ENCODE measurements at places on chromosomes 4 and X. TPM values are rescaled to one million over a fixed set of nuclear protein-coding genes. Genes with fewer than 3 reads are reported as not detected.
A peak's percentile ranks its signal among the peaks of the same experiment; 100 is the strongest.

The GAB3 gene
- total RNA-seq: 0.29 TPM

The VEGFC gene
- total RNA-seq: 2.5 TPM

GRCh38 chrX:22165732-22166457, 106.8 kb upstream of the CBLL2 start:
- H3K27ac ChIP-seq: peak overlapping the region; percentile 8
- no peak for DNase-seq
- H3K4me1 ChIP-seq: peaks cover 24% of the 10 kb centered on the region
- peaks cover 2% of the 10 kb centered on the region for H3K36me3 ChIP-seq

DNA sequence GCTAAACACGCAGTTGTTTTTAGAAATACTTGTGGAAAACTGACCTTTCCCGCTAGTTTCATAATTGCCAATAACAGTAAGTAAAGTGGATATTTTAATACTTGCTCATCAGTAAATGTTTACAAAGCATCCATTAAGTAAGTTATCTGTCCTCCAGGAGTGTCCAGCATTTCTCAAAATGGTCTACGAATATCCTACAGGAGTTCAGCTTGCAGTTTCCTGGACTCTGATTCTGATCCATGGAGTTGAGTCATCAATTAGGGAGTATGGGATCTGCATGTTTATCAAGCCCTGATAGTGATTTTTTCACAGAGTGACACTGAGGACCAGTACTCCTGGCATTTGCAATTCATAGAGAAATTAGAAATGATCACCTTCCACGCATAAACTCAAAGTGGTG, 325.2 kb upstream of the AADAT start:
- H3K27ac ChIP-seq: no peak overlapping the region
- H3K27me3 ChIP-seq: no peaks in the 10 kb centered on the region
- no peaks in the 10 kb centered on the region for H3K36me3 ChIP-seq
- H3K4me3 ChIP-seq: no peak overlapping the region

DNA sequence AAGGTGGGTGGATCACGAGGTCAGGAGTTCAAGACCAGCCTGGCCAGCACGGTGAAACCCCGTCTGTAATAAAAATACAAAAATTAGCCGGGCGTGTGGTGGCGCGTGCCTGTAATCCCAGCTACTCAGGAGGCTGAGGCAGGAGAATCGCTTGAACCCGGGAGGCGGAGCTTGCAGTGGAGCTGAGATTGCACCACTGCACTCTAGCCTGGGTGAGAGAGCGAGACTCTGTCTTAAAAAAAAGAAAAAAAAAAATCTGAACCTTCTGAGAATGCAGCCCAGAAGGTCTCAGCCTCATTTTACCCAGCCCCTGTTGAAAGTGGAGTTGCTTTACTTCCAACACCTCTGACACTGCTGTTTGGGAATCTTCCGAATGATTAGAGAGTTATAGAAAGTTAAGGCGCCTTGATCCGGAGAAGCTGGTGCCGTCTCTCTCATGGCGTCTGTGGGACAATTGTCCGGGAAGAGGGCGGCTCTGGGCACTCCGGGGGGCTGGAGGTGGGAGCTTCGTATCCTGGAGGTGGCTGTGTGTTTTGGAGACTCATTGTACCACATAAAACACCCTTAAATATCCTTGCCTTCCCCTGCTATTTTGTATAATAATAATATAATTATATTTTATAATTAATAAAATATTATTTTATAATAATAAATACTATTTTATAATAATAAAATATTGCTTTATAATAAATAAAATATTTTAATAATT, 92.7 kb upstream of the PPP2R3B start:
- no peak overlapping the region for H3K27ac ChIP-seq
- DNase-seq: no peak
- H3K4me3 ChIP-seq: no peak overlapping the region
- no peaks in the 10 kb centered on the region for H3K4me1 ChIP-seq
- no peaks in the 10 kb centered on the region for H3K36me3 ChIP-seq

The VSIG1 gene
- total RNA-seq: 0.54 TPM

The BBS12 gene
- 3.2 TPM for total RNA-seq

The SPANXC gene
- total RNA-seq: not detected

GRCh38 chr4:123301923-123302322, 94.7 kb upstream of the SPRY1 start:
- no peak for DNase-seq
- H3K4me3 ChIP-seq: no peak overlapping the region
- no peak overlapping the region for H3K27ac ChIP-seq
- H3K36me3 ChIP-seq: no peaks in the 10 kb centered on the region
- no peaks in the 10 kb centered on the region for H3K27me3 ChIP-seq

The CXCL11 gene
- total RNA-seq: not detected

GRCh38 chr4:130478406-130478805, 1382.5 kb downstream of the C4orf33 start:
- DNase-seq: no peak
- H3K27me3 ChIP-seq: no peaks in the 10 kb centered on the region
- H3K36me3 ChIP-seq: no peaks in the 10 kb centered on the region
- H3K27ac ChIP-seq: no peak overlapping the region
- H3K4me1 ChIP-seq: no peaks in the 10 kb centered on the region
- H3K4me3 ChIP-seq: no peak overlapping the region

GRCh38 chrX:72498782-72499181, 73.9 kb downstream of the HDAC8 start:
- no peaks in the 10 kb centered on the region for H3K27me3 ChIP-seq
- peaks cover 15% of the 10 kb centered on the region for H3K36me3 ChIP-seq
- no peak overlapping the region for H3K4me3 ChIP-seq
- no peaks in the 10 kb centered on the region for H3K4me1 ChIP-seq
- no peak for DNase-seq

The EVC2 gene
- total RNA-seq: 17.1 TPM

DNA sequence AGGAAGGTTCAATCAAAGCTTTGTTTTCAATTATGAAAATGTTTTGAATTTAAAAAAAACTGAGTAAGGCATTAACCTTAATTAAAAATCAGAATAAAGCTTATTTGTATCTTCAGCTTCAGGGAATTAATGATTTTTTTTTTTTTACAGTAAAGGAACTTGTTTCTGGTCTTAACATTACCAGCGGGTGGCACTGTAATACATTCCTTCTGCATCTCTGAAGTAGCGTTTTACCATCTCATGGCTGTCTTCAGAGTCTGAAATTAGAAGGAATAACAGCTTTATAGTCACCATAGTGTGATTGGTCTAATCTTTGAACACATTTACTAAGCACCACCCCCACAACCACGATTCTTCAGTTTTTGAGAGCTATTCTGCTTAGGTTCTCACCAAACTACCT, 102.6 kb downstream of the IL1RAPL2 start:
- H3K27ac ChIP-seq: no peak overlapping the region
- no peaks in the 10 kb centered on the region for H3K4me1 ChIP-seq
- no peaks in the 10 kb centered on the region for H3K36me3 ChIP-seq
- no peak for DNase-seq
- H3K27me3 ChIP-seq: peaks cover under 1% of the 10 kb centered on the region
- no peak overlapping the region for H3K4me3 ChIP-seq

GRCh38 chrX:134074151-134074550, 88.8 kb upstream of the GPC3 start:
- H3K27me3 ChIP-seq: no peaks in the 10 kb centered on the region
- no peak for DNase-seq
- no peaks in the 10 kb centered on the region for H3K36me3 ChIP-seq
- H3K27ac ChIP-seq: no peak overlapping the region

GRCh38 chr4:16051132-16051531, 32.7 kb downstream of the PROM1 start:
- H3K4me3 ChIP-seq: no peak overlapping the region
- DNase-seq: no peak
- H3K36me3 ChIP-seq: no peaks in the 10 kb centered on the region
- H3K27me3 ChIP-seq: no peaks in the 10 kb centered on the region
- H3K4me1 ChIP-seq: no peaks in the 10 kb centered on the region

GRCh38 chr4:55312489-55313101, 33.4 kb upstream of the SRD5A3 start:
- H3K27me3 ChIP-seq: no peaks in the 10 kb centered on the region
- H3K4me3 ChIP-seq: no peak overlapping the region
- H3K4me1 ChIP-seq: no peaks in the 10 kb centered on the region
- H3K27ac ChIP-seq: no peak overlapping the region
- no peak for DNase-seq

- no peaks in the 10 kb centered on the region for H3K36me3 ChIP-seq
- no peak for DNase-seq
- no peak overlapping the region for H3K4me3 ChIP-seq
- H3K27ac ChIP-seq: no peak overlapping the region
Observed at GRCh38 chr4:47219586-47219985, 188.2 kb downstream of the GABRB1 start.

- H3K27ac ChIP-seq: no peak overlapping the region
- H3K27me3 ChIP-seq: peaks cover 13% of the 10 kb centered on the region
- H3K4me3 ChIP-seq: no peak overlapping the region
- no peak for DNase-seq
Observed at GRCh38 chr4:38954727-38955126, 77.5 kb downstream of the TMEM156 start.

DNA sequence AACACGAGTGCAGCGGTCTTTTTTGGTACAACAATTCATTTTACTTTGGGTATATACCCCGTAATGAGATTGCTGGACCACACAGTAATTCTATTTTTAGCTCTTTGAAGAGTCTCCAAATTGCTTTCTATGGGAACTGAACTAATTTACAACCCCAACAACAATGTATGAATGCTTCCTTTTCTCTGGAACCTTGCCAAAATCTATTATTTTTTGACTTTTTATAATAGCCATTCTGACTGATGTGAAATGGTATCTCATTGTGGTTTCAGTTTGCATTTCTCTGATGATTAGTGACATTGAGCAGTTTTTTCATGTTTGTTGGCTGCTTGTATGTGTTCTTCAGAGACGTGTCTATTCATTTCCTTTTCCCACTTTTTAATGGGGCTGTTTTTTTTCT, 240.8 kb downstream of the STK32B start:
- H3K4me1 ChIP-seq: no peaks in the 10 kb centered on the region
- no peak for DNase-seq
- H3K4me3 ChIP-seq: no peak overlapping the region
- H3K36me3 ChIP-seq: no peaks in the 10 kb centered on the region

DNA sequence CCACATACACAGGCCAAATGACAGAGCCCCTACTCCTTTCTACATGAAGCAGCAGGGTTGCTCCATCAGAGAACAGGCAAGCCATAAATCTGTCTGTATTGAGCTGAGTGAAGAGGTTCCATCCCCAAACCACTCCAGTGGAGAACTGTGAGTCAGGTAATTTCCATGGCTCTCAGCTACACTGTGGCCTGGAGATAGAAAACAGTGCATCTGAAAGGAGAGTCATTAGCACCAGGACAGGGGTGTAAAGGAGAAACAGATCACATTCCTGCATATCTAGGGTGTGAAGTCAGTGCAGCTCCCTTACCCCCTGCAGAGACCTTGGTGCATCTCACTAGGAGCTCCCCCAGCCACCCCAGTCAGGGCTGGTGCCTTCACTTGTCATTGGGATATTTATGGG, 314.7 kb downstream of the CHIC1 start:
- H3K4me3 ChIP-seq: no peak overlapping the region
- H3K27me3 ChIP-seq: no peaks in the 10 kb centered on the region
- H3K4me1 ChIP-seq: no peaks in the 10 kb centered on the region
- H3K36me3 ChIP-seq: peaks cover 6% of the 10 kb centered on the region

GRCh38 chrX:123263747-123264146, 79.7 kb downstream of the GRIA3 start:
- H3K36me3 ChIP-seq: no peaks in the 10 kb centered on the region
- DNase-seq: no peak
- H3K27me3 ChIP-seq: no peaks in the 10 kb centered on the region
- H3K4me1 ChIP-seq: peaks cover 9% of the 10 kb centered on the region
- H3K4me3 ChIP-seq: no peak overlapping the region

GRCh38 chr4:38306482-38307071, 346.4 kb downstream of the PTTG2 start:
- no peak for DNase-seq
- H3K27ac ChIP-seq: no peak overlapping the region
- H3K4me3 ChIP-seq: no peak overlapping the region
- peaks cover 13% of the 10 kb centered on the region for H3K4me1 ChIP-seq

GRCh38 chr4:14095831-14096230, 468.3 kb upstream of the BOD1L1 start:
- H3K27ac ChIP-seq: no peak overlapping the region
- peaks cover 1% of the 10 kb centered on the region for H3K27me3 ChIP-seq
- no peaks in the 10 kb centered on the region for H3K36me3 ChIP-seq

The PAGE1 gene
- not detected for total RNA-seq

The PRDM8 gene
- total RNA-seq: 2.4 TPM

GRCh38 chr4:1469607-1470392, 63.6 kb upstream of the NKX1-1 start:
- H3K36me3 ChIP-seq: no peaks in the 10 kb centered on the region
- H3K27ac ChIP-seq: no peak overlapping the region
- DNase-seq: peak; percentile 16
- H3K27me3 ChIP-seq: peaks cover 15% of the 10 kb centered on the region
- H3K4me1 ChIP-seq: no peaks in the 10 kb centered on the region
- no peak overlapping the region for H3K4me3 ChIP-seq

GRCh38 chrX:136626237-136626636, 21.7 kb upstream of the CD40LG start:
- no peak overlapping the region for H3K27ac ChIP-seq
- H3K4me1 ChIP-seq: no peaks in the 10 kb centered on the region
- H3K4me3 ChIP-seq: no peak overlapping the region
- peaks cover 1% of the 10 kb centered on the region for H3K27me3 ChIP-seq

- H3K27ac ChIP-seq: no peak overlapping the region
- no peak overlapping the region for H3K4me3 ChIP-seq
- H3K36me3 ChIP-seq: no peaks in the 10 kb centered on the region
- DNase-seq: no peak
- no peaks in the 10 kb centered on the region for H3K27me3 ChIP-seq
Observed at GRCh38 chrX:155841232-155841631, 39.9 kb upstream of the VAMP7 start.

The CHIC1 gene
- 10.8 TPM for total RNA-seq

The RHOXF1 gene
- total RNA-seq: 0.52 TPM
